ENCODE measurements at places on chromosomes 11 and 22.
A peak's percentile ranks its signal among the peaks of the same experiment; 100 is the strongest.

GRCh38 chr22:28034760-28035401, 115.8 kb upstream of the PITPNB start:
- DNase-seq, result no peak

DNA sequence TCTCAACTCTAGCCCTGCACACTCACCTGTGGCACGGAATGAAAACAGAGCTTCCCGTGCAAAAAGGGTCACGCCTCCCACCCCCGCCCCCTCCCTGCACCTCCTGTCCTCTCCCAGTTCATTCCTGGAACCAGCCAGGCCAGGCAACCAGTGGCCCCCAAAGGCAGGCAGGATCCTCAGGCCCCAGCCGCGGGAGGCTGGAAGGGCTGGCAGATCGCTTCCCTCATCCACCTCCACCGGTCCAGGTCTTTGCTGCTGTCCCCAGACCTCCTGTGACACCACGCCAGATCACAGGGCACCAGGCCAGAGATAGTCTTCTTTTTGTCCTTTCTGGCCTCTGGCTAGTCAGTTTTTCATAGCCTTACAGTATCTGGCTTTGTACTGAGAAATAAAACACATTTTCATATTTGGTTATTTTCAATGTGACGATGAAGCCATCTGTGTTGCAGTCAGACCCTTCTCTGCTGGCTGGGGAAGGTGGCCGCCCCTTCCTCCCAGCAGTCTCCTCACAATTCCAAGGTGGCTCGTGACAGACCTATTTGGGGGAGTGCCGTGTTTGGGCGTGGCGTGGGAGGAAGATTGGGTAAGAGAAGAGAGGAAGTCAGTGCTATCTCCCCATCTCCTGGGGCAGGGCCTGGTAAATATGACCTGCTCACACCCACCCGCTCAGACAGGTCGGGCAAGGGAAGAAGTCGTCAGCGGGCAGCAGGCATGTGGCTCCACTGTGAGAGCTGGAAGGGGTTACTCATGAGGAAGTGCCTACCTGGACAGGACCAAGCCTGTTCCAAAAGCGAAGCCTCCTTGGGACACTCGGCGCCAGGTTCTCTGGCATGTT, 9.1 kb downstream of the SSH3 start:
- DNase-seq, result no peak

DNA sequence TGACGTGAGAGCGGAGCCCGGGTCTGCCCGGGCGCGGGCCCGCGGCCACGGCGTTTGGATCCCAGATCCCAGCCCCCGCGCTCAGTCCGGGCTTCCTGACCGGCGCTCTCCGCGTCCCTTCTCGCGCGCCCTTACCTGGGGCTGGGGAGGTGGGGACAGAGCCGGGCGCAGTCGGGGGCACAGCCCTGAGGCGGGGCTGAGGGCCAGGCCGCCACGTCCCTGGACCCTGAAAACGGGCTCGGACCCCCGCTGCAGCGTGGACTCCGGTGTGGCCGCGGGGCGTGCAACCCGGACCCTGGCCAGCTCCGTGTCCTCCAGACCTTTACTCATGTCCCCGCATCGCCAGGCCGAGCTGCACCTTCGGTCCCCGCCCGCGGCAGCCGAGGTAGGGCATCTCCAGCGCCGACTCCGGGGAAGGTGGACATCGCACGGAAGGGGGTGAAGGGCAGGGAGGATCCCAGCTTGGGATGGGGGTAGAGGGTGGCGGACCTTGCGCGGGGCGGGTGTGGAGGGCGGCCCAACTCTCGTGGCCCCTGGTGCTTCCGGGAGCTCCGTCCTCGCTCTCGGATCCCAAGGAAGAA, 9.9 kb upstream of the AIFM3 start:
- DNase-seq, result no peak

DNA sequence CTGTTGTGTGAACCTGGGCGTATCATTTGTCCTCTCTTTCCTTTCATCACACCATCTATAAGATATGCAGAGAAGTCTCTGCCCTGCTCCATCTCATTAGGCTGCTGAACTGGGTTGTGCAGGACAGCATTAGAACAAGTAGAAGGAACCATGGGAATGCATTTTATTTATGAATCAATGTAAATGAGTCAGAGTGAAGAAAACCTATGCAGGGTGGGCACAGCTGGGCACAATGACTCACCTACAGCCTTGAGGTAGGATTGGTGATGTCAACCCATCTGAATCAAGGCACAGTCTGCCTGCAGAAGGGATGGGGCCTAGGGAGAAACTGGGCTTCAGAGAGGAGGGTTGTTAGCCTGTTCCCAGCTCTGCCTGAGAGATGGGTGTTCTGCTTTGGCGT, 123.4 kb downstream of the CSNK2A3 start:
- no peak for DNase-seq

- no peak for DNase-seq
Measured at GRCh38 chr11:106872246-106872645, 146.0 kb downstream of the GUCY1A2 start.

GRCh38 chr11:9060700-9061111, 30.7 kb downstream of the SCUBE2 start:
- DNase-seq, result peak; percentile 26

DNA sequence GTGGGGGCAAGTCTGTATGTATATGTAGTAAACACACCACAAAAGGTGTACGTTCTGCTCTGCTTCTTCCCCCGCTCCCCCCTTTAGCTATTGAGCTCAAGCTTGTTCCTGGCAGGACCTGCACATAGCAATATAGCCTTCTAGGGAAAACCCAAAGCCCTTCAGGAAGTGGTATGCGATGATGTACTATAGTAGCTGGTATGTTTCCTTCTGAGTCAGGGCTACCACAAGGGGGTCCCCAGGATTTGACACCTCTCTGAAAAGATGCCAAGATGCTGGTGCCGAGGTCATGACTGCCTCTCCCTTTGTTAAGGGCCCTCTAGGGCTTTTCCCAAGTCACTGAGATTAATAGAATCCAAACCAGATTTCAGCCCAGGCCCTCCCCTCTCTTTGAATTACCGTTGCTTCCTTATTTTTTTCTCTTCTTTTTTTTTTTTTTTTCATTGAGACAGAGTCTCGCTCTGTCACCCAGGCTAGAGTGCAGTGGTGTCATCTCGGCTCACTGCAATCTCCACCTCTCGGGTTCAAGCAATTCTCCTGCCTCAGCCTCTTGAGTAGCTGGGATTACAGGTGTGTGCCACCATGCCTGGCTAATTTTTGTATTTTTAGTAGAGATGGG, 268.4 kb downstream of the ETS1 start:
- peak; percentile 53 for DNase-seq

- DNase-seq, result peak; percentile 12
Measured at GRCh38 chr22:43883012-43883661, 8.7 kb downstream of the PNPLA5 start.

GRCh38 chr11:108847298-108847990, 182.6 kb downstream of the DDX10 start:
- DNase-seq, result no peak

DNA sequence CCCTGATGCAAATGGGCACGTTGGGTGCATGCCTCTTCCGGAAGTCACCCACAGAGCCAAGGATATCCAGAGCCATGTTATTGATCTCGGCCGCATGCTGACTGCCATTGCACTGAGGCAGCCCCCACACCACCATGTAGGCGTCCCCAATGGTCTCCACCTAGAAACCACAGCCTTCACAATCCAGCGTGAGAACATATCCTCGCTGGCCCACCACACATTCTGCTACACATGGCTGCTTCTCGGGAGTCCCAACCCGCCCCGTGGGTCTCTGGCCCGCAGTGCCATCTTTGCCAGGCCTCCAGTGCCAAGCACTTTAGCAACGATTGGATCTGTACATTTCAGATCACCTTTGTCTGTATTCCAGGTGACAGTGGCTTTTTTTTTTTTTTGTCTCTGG, 26.2 kb upstream of the LRRC32 start:
- DNase-seq, result no peak

DNA sequence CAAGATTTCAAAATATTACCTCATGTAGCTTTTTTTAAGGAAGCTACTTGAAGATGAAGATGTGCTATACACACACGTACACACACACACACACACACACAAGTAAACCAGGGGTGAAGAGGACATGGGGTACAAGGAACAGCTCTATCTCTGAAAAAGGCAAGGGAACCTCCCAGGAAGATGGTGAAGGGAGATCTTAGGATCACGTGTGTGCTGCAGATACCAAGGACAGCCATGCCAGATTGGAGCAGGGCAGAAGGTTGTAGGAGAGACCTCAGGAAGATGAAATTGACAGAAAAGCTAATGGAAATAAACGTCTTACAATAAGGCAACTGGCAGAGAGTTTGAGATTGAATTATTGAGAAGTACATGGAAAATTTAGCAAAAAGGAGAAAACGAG, 19.7 kb downstream of the RAB39A start:
- DNase-seq, result no peak

GRCh38 chr11:11039208-11039965, 181.5 kb upstream of the ZBED5 start:
- DNase-seq, result no peak

GRCh38 chr22:38943201-38943600, 14.2 kb upstream of the APOBEC3A start:
- DNase-seq, result no peak

GRCh38 chr11:111206472-111206871, 39.1 kb upstream of the POU2AF2 start:
- no peak for DNase-seq

DNA sequence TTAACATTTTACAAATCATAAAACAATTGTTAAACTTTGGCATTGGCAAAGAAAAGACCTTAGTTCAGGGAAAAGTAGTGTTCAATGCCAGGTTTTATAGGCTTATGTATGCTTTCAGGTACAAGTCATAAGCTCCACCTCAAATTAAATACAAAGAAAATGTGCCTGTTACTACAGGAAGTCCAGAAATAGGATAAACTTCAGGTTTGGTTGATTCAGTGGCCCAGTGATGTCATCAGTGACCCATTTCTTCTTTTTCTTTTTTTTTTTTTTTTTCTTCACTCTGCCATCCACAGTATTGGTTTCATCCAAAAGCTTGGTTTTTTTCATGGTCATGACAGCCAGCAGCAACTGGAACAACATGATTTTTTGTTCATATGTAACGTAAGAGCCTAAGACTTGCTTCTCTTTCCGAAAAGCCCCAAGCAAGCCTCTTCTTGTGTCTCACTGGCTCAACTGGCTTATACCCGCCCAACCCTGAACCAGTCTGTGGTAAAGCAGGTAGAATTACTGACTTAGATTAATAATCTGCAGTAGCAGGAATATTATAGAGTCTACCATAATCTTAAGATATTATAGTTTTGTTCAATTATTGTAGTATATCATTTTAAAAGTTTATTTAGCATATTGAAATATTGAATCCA, 46.2 kb downstream of the TTC17 start:
- DNase-seq, result no peak

GRCh38 chr11:36774603-36775002, 176.6 kb upstream of the RAG2 start:
- DNase-seq, result no peak

DNA sequence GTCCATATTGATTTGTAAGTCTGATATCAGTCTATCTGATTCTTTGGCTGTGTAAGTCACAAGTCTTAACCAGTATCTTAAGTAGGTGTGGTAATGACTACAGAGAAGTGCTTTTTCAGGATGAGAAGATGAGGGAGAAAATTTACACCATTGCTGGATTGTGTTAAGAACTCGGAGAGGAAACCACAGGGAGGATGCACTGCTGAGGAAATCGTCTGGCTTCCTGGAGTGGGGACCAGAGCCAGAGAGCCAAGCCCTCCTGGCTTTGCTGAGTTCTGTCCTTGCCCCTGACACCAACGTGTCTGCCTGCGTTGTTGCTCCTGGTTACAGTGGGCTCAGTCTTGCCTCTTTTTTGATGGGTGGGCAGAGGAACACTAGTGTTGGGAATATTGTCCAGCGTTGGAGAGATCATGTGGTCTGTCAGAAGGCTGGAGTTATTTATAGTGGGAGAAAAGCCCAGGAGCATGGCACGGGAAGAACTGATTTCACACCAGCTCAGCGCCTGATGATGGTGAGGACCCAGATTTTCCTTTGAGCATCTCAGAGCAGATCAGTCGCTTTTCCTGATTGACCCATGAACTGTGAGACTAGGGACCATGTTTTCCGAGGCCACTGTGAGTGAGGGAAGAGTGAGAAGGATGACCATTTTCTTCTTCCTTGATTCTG, 29.6 kb downstream of the MARK2 start:
- DNase-seq, result no peak

DNA sequence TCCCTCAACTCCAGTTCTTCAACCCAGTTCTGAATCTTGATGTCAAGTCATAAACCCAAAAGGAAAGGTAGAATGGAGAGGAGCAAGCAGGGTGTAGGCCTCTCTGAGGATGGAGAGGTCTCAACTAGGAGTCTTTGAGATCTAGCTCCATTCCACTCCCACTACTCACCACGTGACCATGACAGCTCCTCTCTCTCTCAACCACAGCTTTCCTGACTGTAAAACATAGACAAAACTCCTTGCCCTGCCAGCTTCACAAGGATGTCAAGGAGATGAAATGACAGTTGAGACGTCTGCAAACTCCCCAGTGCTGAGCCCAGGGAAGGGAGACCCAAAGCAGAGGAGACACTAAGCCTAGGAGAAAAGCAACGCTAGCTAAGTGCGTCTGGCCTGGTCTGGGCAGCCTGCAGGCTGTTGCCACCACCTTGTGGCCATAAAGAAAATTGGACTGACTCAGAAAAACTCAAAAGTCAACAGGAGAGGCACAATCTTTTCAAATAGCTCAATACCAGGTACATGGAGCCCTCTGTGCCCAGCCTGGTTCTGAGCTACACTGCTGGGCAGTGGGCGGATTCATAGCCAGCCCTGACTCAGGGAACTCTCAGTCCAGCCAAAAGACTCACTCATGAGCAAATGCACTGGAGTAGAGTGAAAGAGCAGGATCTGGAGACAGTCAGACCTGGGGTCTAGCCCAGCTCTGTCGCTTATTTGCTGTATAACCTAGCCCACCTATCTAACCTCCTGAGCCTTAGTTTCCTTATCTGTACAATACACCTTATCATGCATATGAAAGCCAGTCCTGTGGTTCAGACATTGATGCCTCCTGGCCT, 3.4 kb downstream of the CLPB start:
- DNase-seq, result peak; percentile 10

- DNase-seq, result no peak
Measured at GRCh38 chr11:66846671-66847091, 3.4 kb downstream of the RCE1 start.

GRCh38 chr11:69575296-69576068, 65.5 kb upstream of the CCND1 start:
- no peak for DNase-seq

DNA sequence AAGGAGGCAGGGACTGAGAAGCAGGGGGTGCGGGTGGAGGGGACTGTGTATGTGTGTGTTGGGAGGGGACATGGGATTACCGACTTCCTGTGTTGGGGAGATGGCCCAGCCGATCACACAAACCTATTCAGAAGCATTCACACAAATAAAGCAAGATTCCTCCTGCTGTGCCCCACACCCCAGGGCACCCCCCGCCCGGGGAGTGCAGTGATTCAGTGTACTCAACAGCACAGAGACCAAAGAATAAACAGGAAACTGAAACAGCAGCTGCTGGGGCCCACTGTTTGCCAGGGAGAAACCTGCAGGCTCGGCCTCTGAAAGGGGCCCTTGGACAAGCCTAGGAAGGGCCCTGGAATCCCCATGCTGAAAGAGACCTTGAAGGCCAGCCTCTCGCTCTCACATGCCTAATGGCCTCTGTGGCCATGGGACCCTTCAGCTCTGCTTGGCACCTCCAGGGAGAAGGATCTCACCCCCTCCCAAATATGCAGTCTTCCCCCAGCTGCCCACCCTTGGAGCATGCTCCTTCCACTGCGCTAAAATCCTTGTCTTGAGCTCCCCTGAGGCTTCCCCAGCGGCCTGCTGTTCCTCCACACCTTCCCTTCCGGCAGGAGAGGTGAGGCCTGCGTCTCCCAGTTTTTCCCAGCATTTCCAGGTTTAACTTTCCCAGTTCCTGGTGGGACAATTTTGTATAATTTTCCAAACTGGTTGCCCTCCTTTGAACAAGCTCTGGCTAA, 72.9 kb downstream of the CSNK2A3 start:
- DNase-seq, result no peak
